Memory B cell (primary cell): ENCODE measurements at places on chromosomes 7 and 10.

DNA sequence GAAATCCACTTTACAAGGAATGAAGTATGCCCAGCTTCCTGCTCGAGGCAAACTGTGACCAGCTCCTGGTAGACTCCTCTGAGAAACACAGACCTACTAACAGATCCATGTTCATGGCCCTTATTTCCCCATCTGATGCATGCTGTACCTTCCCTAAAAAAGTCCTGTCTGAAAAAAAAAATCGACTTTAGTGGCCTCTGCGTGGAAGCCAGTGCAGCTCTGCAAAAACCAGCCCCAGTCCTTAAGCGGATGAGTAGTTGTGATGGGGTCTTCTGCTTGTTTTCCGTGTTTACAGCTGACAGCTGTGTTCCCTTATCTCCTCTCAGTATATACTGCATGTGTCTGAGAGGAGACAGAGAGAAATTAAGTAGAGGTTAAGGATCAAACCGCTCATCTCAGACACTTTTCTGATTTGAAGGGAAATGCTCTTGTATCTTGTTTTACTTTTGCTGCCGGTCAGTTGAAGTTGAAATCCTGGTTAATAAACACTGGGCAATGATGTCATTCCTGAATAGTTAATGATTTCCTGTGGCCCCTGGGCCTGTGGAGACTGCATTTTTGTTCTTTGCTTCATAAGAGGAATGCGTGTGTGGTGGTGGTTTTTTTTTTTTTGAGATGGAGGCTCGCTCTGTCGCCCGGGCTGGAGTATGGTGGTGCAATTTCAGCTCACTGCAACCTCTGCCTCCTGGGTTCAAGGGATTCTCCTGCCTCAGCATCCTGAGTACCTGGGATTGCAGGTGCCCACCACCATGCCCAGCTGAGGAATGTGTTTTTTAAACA, 67.6 kb downstream of the DOCK1 start:
- DNase-seq: no peak

DNA sequence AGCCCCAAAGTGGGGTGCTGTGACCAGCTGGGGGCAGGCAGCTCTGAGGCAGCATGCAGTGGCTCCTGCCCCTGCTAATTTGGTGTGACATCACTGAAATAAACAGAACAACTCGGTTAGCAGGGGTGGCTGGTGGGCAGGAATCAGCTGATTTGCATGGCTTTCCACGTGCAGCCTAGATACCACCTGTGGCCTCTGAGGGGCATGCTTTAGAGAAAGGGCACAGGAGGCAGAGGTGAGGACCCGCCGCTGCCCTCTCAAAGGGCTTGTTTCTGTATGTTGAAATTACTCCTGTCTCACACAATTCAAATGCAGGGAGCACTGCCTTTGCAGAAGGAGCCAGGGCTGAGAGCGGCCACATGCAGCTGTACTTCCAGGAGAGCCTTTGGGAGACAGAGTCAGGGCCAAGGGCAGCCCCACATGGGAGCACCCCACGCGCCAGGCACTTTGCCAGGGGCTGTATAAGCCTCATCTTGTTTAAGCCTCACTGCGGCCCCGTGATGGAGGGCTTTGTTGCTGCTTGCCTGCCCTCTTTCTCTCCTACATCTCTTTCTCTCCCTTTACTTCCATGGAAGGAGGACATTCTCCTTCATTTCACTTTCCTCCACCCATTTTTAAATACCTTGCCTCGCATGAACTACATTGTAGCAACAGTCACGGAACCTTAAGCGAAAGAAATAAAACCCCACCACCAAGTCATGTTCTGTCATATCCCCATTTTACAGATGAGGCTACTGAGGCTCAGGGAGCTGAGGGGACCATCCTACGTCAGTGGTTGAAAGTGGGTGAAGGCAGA, 137.7 kb downstream of the ZMIZ1 start:
- no peak for DNase-seq

DNA sequence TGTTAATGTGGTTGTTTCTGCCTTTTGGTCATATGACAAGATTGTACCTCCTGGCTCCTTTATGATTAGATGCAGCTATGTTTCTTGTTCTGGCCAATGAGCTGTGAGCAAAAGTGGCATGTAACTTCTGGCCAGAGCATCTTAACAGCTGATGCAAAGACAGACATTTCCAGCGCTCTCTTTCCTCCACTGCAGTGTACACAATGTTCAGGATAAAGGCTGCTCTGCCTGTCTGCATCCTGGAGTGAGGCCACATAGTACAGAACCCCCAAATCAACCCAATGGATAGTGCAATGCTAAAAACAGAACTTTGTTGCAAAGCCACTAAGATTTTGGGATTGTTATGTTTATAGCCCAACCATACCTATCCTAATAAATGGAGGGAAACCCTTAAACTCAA, 17.9 kb downstream of the EPC1 start:
- no peak for DNase-seq

DNA sequence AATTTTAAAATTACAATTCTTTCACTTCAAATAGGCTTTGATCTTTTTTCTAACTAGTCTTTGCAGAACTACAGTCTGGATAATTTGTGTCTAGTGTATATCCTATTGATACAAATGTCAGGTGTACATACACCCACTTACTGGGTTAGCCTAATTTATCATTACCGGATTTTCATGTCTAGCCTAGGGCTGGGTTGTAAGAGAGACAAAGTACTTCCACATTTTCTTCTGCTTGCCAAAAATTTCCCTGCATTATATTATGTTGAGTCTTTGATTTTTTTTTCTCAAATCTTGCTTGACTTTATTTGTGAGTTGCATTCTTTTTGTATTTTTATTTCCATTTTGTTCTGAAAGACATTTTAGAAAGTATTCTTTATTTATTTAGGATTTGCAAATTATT, 284.8 kb upstream of the FZD8 start:
- no peak for DNase-seq

- DNase-seq: no peak
Observed at GRCh38 chr7:13153742-13154141, 466.3 kb downstream of the ARL4A start.

- DNase-seq: peak; percentile 45
Observed at GRCh38 chr7:101173752-101174244, 6.3 kb downstream of the NAT16 start.

- no peak for DNase-seq
Observed at GRCh38 chr7:125606671-125607070, 677.0 kb upstream of the POT1 start.

DNA sequence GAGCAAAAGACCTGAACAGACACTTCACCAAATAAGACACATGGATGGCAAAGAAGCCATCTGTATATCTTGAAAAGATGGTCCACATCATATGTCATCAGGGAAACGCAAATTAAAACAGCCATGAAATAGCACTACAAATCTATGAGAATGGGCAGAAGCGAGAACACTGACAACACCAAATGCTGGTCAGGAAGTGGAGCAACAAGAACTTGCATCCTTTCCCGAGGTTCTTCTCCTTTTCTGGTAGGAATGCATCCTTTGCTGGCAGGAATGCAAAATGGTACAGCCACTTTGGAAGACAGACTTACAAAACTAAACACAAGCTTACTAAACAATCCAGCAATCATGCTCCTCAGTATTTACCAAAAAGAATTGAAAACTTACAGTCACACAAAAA, 60.0 kb downstream of the PIK3AP1 start:
- DNase-seq: no peak
